ENCODE measurements at places on chromosomes 6 and 20. TPM values are rescaled to one million over a fixed set of nuclear protein-coding genes. Genes with fewer than 3 reads are reported as not detected.

DNA sequence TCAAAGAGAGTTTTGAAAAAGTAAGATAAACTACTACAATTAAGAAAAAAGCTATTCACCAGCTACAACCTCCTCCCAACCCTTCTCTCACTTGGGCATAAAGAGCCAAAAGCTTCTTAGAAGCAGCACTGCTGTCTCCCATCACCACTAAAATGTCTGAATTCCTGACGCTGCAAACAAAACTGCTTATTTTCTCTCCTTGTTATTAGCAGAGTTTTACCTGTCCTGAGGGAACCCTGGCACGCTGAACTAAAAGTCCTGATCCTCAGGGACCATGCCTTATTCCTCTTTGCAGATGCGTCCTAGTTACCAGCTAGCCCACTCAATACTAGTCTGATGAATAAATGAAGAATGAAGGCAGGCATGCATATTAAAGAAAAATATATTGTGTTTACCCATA, 1.1 kb downstream of the HACE1 start:
- no peaks in the 10 kb centered on the region for H3K27me3 ChIP-seq
- H3K36me3 ChIP-seq, result no peaks in the 10 kb centered on the region
- H3K27ac ChIP-seq, result no peak overlapping the region
- DNase-seq, result no peak
- peak overlapping the region; percentile 65 for H3K4me3 ChIP-seq
- H3K4me1 ChIP-seq, result no peaks in the 10 kb centered on the region

LAMA2 gene
- 40.9 TPM for total RNA-seq

DNA sequence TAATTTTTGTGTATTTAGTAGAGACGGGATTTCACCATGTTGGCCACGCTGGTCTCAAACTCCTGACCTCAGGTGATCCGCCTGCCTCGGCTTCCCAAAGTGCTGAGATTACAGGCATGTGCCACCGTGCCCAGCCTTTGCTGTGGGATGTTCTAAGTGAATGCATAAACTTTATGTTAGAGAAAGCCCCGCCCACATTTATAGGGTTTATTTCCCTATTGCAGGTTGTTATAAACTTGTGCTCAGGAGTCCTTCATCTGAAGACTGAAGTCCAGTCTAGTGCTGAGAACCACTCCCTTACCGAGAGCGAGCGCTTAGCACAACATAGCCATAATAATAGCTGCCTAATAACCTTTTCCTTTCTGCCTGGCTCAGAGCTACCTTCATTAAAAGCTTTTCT, 75.4 kb upstream of the ZNF217 start:
- DNase-seq, result no peak
- H3K27ac ChIP-seq, result no peak overlapping the region
- H3K4me1 ChIP-seq, result no peaks in the 10 kb centered on the region

DNA sequence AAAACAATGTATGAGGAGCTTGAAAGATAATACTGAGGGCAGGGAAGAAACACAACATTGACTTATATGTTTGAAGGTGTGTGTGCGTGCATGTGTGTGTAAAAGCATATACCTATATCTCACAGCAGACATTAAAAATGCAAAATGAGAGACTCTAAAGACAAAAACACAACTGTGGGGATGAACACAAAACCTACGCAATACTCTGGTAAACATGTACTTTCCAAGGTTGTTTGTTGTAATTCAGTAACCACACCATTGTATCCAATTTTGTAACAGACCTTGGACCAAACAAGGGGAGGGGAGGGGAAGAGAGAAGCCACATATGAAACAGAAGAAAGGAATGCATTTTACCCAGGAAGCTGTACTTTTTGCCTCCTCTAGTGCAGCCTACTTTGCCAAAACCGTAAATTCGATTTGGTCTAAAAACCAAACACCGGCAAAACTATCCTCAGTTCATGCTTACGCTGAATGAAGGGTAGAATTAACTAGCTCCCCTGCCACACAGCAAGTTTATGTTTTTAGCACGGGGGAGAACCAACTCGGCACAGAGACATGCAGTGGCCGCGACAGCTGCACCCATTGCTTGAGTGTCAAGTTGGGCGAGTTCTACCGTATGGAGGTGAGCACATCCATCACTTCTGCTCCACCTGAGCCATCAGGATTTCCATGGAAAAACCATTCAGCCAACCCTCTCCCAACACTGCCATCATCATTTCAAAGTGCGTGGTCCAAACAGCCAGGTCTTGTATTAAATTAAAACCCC, 50.0 kb downstream of the CNKSR3 start:
- no peaks in the 10 kb centered on the region for H3K27me3 ChIP-seq
- no peak for DNase-seq
- H3K36me3 ChIP-seq, result no peaks in the 10 kb centered on the region

PTK6 gene
- total RNA-seq, result 0.19 TPM

GRCh38 chr20:40966103-40966502, 62.5 kb upstream of the TOP1 start:
- DNase-seq, result no peak
- no peaks in the 10 kb centered on the region for H3K4me1 ChIP-seq
- H3K27me3 ChIP-seq, result no peaks in the 10 kb centered on the region
- no peaks in the 10 kb centered on the region for H3K36me3 ChIP-seq

MUC21 gene
- not detected for total RNA-seq

GRCh38 chr20:41125530-41126457, 11.5 kb upstream of the PLCG1 start:
- no peak overlapping the region for H3K27ac ChIP-seq
- H3K4me3 ChIP-seq, result no peak overlapping the region
- peaks cover 4% of the 10 kb centered on the region for H3K36me3 ChIP-seq
- no peaks in the 10 kb centered on the region for H3K4me1 ChIP-seq
- H3K27me3 ChIP-seq, result no peaks in the 10 kb centered on the region
